ENCODE measurements at places on chromosomes 2 and 18.
A peak's percentile ranks its signal among the peaks of the same experiment; 100 is the strongest.

DNA sequence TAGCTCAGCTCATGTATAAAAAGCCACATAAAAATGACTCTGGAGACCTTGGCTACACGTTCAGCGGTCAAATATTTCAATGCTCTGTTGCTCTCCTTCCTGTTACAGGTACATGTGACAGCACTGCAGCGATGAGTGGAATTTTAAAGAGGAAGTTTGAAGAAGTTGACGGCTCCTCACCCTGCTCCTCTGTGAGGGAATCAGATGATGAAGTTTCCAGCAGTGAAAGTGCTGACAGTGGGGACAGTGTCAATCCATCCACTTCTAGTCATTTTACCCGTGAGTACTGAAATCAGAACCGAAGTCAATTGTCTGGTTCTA is 125.4 kb downstream of the CSRNP3 start:
- no peak for DNase-seq

GRCh38 chr2:41321351-41321750 is 726.5 kb upstream of the PKDCC start:
- no peak for DNase-seq

DNA sequence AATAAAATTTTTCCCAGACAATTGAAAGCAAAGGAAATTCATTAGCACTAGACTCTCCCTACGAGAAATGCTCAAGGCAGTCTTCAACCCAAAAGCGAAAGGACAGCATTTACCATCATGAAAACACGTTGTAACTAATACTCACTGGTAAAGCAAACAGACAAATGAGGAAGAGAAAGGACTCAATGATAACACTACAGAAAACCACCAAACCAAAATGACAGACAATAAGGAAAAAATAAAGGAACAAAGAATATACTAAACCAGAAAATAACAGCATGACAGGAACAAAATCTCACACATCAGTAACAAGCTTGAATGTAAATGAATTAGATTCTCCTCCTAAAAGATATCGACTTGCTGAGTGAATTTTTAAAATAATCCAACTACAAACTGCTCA is 190.7 kb downstream of the NOL4 start:
- DNase-seq, result no peak

DNA sequence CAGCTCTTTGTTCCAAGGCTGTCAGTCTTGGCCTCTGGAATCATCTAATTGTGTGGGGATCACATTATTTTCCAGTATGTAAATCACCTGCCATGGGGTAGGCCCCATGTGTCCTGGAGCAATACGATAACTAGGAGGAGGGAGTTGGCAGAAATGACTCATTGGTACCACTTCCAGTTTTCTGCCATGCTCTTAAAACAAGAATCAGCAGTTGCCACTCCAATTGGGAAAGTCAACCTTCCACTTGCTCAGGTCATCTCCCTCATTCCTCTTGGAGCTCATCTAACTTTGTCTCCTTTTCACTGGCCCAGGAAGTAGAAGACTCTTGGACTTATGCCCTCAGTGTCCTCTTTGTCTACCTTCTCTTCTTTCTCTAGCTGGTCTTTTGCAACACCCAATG is 487.0 kb downstream of the SLC4A3 start:
- DNase-seq, result no peak

DNA sequence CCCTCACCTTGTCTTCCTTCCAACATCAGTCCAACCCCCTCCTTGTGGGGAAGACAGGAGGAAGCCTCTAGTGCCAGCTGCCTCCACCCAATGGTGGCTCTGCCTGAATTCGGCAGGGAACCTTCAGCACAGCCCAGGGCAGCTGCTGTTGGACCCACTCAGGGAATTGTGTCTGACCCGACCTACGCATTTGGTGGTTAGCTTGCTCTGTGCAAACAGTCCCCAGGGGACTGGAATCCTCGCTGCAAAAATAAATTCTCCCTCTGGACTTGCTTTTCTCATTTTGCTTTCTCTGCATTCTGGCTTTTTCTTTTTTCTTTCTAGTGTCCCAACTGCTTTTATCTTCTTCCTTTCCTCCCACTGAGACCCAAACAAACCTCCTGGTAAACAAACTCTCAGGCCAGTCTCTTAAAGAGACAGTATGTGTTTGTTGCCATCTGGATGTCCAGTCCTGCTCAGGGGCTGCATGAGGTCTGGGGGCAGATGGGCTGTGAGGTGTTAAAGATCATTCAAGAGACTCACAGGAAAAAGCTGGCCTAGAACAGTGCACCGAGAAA is 137.7 kb upstream of the HAAO start:
- no peak for DNase-seq

DNA sequence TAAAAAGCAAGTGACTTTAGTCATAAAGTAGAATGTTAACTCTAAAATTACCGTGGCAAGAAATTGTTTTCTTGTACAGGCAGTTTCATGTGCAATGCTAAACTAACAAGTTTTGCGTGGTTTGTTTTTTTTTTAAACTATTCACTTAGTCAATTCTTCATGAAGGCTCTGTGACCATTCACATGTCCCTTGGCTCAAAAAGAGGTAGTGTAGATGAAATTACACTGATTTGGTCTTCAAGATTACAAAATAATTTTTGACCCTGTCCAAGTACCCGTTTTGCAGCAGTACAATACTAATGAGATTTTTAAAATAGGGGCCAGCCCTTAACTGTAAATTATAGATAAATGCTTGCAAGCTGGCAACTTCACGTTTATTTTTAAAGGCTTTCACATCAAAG is 1.3 kb downstream of the TMEM131 start:
- no peak for DNase-seq

- no peak for DNase-seq
These were observed 113.2 kb upstream of the ZSWIM2 start for GRCh38 chr2:186962085-186962747.

DNA sequence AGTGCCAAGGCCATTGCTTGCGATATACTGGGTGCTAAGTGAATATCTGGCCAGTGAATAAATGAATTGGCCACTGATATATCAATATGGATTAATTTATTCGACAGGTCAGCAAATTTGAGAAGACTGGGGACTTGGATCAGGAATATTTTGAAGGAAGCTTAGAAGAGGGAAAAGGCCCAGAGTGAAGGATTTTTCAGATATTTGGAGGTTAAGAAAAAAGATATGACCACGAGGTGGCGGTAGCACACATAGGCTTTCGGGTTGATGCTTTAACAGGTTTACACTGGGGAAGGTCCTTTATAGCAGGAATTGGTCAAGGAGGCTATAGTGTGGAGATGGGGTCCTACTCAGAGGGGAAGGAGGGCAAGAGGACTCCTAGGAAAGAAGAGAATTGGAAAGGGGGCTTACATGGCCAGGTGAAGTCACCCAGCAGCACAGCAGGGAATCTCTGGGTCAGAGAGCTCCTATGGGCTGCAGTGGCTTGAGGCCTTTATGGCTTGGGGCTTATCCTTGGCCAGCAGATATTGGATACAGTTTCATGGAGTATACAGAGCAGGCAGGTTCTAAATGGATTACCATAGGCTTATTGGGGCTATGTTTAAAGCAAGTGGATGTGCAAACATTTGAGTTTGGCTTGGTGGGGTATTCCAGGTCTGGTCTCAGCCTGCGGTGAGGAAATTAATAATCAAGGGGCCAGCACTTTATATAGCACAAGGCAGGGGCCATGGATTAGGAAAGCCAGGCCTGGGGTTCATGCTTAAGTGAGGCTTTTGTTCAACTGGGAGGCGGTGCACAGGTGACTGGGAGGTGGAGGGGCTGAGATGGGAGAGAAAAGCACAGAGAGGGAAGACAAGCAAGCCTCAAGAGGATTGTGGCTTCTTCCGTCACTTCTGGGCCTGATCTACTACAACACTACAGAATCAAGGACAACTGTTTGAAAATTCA is 9.7 kb downstream of the IL1RN start:
- peak; percentile 25 for DNase-seq

GRCh38 chr2:43906448-43907109 is 67.8 kb downstream of the ABCG8 start:
- DNase-seq, result no peak

DNA sequence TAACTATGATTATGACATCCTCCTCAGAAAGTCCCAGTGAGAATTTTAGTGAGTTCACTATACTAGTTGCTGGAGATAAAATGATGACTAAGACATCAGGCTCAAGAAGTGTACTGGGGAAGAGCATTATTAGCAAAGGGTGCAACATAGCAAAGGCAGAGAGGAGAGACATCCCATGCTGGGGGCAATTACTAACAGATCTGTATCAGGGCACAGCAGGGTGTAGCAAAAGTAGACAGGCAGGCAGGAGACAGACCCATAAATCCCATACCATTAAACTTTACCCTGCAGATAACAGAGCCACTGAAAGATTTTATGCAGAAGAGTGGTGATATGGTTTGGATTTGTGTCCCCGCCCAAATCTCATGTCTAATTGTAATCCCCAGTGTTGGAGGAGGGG is 161.7 kb downstream of the SP3 start:
- DNase-seq, result no peak

GRCh38 chr2:238689331-238689730 is 158.6 kb upstream of the TWIST2 start:
- no peak for DNase-seq

- DNase-seq, result no peak
These were observed 119.1 kb downstream of the BAZ2B start for GRCh38 chr2:159497256-159497655.

DNA sequence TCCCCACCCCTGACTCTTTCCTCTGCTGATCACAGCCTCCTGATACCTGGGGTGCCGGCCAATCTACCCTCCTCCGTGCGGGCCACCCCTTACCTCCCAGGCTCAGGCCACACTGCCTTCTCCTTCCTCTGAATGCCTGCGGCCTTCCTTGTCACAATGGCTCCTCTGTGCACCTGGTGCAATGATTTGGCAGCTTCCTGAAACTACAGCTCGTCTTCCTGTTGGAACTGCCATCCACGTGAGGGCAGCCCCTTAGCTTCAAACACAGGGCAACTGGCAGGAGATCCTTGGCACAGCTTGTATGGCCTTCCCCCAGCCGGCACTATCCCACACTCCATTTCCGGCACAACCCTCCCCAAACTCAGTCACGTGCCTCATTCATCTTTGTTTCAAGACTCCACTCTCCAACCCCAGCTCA is 69.0 kb downstream of the STPG4 start:
- no peak for DNase-seq

- no peak for DNase-seq
These were observed 126.0 kb downstream of the ZNF532 start for GRCh38 chr18:58990720-58991119.

DNA sequence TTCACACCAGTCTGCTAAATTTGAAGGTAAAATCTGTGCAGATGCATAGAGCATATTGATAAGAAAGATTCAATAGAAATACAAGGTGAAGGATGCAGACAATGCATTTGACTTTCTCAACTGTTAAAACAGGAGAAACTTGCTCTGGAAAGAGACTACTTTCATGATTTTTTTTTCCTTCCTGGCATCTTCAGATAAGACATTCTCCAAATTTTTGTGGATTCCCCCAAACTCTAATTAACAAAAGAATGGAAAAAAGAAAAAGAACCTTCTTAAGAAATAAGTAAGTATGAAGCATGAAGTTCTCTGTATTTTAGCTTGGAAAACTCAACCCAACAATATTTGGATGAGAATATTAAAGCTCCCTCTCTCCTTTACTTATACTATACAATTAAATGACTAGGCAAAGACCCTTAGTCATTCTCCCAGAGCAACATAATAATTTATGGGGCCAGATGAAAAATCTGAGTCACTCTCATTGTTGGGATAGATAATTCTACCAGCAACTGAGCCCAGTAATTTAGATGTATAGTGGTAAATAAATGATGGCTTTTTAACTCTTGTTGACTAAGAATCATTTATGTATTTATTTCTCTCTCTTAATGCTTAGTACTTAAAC is 298.7 kb upstream of the COL3A1 start:
- no peak for DNase-seq

- no peak for DNase-seq
These were observed 10.1 kb downstream of the RASGRP3 start for GRCh38 chr2:33486544-33486943.

DNA sequence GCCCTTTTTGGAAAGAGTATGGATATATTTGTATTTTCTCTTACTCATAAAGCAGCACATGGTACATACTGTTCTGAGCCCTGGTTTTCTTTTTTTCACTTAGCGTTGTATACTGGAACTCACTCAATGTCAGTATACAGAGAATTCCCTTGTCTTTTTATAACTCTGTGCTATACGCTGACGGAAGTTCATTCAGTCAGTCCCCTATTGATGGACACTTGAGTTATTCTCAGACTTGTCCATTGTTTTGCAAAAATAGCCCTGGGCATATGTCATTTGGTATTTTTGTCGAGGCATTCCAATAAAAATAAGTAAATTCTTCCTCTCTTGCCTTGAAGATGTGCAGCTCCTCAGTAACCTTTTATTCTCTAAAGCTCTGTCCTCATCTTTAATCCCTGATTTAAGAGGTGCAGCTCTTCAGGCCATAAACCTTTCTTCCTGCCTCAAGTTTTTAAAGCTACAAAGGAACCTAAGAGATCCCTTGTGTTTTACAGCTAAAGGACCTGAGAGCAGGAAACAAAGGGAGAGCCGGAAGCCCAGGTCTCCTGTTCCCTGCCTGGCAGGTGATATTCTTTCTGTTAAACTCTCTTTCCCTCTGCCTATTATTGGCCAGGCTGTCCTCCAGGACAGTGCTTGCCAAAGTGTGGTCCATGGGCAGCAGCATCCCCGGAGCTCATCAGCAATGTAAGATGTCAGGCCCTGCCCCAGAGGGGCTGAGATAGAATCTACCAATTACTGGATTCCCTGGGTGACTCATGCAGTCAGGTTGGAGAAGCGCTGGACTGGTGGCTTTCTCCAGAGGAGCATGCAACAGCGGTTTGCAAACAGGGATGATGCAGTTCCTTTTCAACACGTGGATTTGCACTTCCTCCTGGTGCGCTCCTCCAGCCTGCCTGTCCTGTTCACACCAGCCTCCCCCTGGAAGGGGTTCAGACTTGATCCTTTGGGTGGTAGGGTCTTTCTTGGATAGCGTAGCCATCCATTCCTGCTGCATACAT is 158.0 kb downstream of the NEDD4L start:
- DNase-seq, result no peak

- DNase-seq, result peak; percentile 44
These were observed at the start of gene OBSL1 for GRCh38 chr2:219571311-219572236. Gene OBSL1 (minus strand): TSS chr2:219571539. CDS start chr2:219571232, 307 bp downstream.
